Left hindlimb (tissue), 1 donor: ENCODE measurements at places on chromosomes 1 and 21.
A peak's percentile ranks its signal among the peaks of the same experiment; 100 is the strongest.

- DNase-seq, result no peak
Observed at GRCh38 chr1:26156285-26157038, 2.4 kb upstream of the FAM110D start.

DNA sequence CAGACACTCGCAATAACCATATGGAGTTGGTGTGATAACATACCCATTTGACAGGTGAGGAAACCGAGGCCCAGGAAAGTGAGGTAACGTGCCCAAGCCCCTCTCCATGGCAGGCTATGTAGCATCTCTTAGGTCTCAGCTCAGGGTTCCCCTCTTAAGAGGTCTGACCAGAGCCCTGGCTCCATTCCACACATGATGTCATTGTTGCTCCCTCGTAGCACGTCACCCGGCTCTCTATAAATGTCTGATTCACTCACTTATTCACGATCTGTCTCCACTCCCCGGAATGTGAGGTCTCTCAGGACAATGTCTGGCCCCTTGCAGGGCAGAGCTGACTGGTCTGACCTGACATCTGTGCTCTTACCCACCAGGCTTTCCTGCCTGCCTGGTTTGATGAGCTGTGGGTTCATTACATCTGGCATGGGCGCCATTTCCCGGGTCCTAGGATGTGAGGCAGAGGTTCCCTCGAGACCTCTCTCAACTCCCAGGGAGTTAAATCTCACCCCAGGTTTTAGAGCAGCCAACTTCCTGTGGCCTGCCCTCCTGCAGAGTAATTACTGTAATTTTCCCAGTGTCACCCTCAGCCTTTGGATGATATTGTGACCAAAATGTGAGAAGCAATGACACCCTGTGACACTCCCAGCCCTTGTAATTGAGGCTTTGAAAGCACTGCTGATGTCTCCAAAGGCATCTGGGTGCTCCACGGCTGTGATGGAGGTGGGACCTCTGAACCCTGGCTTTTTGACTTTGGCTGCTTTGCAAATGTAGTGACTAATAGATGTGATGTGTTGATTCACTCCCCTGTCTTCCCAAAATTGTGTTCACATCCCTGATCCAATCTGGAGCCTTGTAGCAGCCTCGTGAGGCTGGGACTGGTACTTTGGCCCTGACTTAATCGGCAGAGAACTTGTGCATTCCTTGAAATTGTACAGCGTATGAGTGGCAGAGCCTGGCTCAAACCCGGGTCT is 10.6 kb downstream of the ACTL8 start:
- DNase-seq, result no peak

- DNase-seq, result peak; percentile 16
Observed at GRCh38 chr21:46111193-46111571, 13.3 kb downstream of the COL6A2 start.

- DNase-seq, result no peak
Observed at GRCh38 chr21:41635874-41636273, 127.9 kb upstream of the TMPRSS2 start.

GRCh38 chr1:1233567-1233892 is 1.5 kb downstream of the B3GALT6 start:
- DNase-seq, result no peak
